Right renal pelvis (tissue), 4 donors: ENCODE measurements at places on chromosomes 5 and 9.

- no peak for DNase-seq
These were observed 10.0 kb downstream of the NR3C1 start for GRCh38 chr5:143393524-143393923.

DNA sequence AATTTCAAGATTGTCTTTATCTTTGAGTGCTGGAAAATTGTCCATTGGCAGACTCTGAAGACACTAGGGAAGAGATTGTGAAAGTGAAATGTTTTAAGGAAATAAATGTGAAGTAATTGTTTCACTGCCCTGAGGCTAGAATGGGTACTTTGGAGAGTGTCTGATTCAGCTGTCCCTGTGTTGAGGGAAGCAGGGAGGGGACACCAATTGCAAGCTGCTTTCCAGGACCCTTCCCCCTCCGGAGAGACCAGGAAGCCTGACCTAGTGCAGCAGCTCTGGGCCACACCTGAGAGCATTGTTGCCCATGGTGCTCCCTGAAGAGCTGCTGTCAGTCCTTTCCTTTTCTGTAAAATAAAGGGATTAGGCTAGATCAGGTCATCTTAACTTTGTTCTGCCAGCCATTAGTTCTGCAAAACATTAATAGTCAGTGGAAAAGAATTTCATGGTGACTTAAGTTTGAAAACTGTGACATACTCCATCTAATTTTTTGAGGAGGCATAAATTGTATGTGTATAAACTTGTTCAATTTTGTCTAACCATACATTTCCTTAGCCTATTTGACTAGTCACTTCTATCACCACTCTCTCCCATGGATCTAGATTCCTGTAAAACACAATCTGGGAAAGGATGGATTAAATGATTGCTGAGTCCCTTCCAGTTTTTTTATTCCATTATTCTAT lies 18.8 kb downstream of the MAP1B start:
- no peak for DNase-seq

DNA sequence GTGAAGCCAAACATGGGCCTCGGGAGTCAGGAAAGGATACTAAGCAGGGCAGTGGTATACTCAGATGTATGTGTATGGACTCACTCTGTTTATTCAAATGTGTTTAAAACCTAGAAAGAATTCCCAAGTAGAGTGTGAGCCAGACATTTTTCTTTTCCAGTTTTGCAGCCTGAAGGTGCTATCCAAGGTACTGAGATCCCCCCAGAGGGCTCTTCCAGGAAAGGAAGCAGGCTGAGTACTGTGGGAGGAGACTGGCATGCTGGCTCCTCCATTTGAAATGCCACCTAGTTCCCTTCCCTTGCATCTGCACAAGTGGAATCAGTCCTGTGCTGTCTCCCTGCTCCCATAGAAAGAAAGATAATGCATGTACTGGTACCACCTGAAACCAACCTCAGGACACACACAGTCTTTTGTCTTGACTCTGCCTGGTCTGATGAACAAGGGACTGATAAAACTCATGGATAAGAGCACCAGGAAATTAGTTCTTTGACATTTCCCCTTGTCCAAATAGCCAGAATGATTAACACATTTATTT lies 85.9 kb downstream of the HRH2 start:
- DNase-seq, result no peak

DNA sequence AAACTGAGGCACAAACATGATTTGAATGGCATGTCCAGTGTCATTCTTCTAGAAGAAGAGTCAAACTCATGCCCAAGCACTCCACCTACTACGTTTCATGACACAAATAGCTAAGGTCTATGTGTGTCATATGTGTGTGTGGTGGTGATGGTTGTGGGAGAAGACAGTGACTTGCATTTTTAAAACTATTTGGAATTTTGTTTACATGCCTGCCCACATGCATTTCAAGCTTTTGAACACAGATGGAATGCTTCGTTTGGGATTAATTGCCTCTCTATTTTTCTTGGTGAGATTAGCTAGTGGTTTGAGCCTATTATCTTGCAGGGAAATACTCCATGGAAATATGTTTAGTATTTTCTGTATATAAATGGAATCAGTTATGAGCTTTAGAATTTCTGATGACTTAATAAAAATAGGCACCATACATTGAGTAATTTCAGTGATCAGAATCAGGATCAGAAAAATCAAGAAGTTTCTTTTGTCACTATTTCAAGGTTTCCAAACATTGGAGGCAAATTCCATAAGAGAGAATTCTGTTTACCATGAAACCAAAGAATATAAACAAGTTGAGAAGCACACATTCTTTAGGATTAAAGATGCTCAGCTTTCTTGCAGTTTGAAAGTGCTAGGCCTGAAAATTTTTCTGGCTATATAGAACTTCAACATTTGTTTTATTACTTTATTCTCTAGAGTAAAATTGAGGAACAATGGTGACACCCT lies 260.3 kb upstream of the SEMA6A start:
- no peak for DNase-seq

GRCh38 chr5:124343451-124343867 lies 403.0 kb downstream of the ZNF608 start:
- no peak for DNase-seq

DNA sequence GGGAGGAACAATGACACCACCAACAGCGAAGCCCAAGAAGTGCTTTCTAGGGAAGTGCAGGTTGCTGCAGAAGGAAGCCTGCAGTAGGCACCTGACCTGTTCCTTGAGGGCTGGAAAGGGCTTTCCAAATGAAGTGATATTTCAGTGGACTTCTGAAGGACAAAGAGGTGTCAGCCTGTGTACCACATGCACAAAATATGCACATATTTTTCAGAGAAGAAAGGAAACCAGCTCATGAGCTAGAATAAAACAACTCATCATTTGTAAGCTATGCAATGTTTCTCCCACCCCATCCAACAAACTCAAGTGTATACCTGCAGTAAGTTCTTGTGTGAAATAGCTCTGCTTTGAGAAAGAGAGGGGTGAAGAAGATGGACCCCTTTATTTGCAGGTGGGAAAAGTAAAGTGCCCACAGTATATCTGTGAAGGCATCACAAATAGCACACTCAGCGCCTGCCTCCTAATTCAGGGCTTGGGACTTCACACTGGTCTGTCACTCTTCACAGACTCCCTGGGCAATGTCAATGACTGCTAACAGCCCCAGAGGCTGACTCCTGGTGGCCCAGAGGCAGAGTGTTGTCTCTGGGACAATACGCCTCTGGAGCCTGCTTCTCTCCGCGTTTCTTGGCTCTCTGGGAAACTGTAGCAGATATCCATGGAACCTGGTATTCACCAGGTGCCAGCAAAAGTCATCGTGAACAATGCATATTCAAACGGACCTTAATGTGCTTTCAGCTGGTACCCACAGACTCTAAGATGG lies 198.1 kb upstream of the EFNA5 start:
- no peak for DNase-seq

- no peak for DNase-seq
These were observed 599.6 kb downstream of the CCDC171 start for GRCh38 chr9:16152276-16153101.

GRCh38 chr9:112869041-112869529 lies 21.6 kb downstream of the SLC46A2 start:
- no peak for DNase-seq
